ENCODE measurements at places on chromosomes 11 and 22.

DNA sequence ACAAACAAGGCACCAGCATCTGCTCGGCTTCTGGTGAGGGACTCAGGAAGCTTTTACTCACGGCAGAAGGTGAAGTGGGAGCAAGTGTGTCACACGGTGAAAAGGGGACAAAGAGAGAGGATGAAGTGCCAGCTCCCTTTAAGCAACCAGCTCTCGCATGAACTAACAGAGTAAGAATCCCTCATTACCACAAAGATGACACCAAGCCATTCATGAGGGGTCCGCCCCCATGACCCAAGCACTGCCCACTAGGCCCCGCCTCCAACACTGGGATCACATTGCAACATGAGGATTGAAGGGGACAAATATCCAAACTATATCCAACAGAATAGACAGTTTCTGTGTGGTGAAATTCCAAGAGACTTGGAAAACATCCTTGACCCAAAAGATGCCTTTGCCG lies 198.2 kb upstream of the POU2AF2 start:
- DNase-seq: no peak

- DNase-seq: no peak
Observed at GRCh38 chr22:47251911-47252310, 489.5 kb downstream of the TBC1D22A start.

DNA sequence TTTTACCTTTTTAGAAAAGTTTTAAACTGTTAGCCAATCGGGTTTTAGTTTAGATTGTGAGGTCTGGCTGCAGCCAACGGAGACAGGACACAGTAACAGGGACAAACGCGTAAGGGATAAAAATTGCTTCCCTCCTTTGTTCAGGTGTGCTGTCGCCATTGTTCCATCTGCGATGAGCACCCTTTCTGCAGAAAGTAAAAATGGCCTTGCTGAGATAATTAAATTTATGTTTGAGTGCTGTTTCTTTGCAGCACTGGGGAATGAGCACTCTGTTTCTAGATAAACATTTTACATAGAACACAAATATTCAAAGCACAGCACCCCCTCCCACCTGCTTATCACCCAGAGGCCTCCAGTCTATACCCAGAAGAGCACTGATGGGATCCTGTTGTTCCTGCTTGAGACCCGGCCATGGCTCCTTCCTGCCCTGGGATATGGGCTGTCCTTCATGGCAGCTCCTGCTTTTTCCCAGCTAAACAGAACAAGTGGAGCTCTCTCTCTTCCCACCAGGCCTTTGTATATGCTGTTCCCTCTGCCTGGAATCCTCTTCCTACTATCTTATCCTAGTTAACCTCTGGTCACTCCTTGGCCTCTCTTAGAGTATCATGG lies 34.3 kb upstream of the CELSR1 start:
- DNase-seq: no peak

DNA sequence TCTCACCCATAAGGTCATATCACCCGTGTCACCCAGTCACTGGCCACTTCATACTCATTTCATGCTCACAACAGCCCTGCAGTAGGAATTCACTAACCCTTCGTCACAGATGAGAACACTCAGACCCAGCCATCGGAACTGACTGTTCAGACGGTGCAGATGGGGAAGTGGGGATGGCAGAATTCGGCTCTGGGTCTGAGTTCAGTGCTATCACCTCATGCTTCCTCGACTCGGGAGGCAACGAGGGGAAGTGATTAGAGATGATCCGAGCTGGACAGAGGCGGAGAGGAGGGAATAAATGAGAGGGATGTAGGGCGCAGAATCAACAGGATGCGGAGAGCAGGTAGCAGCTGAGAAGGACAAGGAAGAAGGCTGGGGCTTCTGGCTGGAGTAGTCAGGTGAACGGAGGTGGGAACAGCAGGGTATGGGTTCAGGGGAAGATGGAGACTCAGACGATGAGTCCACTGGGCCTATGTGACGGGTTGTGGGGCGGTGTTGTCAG lies 4.7 kb downstream of the B3GNT6 start:
- no peak for DNase-seq
